ENCODE measurements at places on chromosomes 5 and 9.

DNA sequence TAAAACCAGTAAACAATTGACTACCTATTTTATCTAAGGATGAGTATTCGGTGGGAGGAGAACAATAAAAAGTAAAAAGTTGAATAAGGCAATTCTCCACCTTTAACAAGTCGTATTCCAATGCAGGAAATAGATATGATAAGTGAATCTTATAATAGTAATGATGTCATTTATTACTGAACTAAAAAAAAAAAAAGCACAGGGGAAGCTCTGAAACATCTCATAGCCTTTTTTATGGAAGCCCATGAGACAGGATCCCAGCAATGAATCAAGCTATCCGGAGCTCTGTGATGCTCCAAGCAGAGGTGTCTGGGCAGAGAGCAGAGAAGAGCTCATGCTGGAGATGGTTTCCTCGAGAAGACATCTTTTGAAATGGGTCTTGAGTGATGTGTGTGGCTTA lies 376.0 kb downstream of the ICE1 start:
- DNase-seq: no peak

GRCh38 chr5:59401637-59402036 lies 491.9 kb downstream of the PDE4D start:
- DNase-seq: no peak

DNA sequence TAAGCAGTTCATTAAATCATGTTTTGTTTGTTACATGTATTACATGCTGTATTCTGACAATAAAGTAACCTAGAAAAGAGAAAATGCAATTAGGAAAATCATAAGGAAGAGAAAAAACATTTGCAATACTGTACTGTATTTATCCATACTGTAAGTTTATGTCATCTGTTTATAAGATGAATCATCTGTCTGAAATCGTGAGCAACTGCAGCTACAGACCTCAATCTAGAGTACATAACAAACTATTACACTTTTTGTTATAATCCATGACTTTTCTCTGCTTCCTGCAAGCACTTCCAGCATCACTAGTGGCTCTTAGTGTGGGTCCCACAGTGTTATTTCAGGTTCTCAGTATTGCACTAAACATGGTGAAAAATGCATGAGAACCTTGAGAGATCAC lies 144.4 kb upstream of the NR4A3 start:
- DNase-seq: no peak

GRCh38 chr5:132059696-132060500 lies 557 bp upstream of the IL3 start:
- DNase-seq: no peak

GRCh38 chr9:127451858-127452656 lies 747 bp downstream of the LRSAM1 start:
- peak; percentile 66 for DNase-seq

DNA sequence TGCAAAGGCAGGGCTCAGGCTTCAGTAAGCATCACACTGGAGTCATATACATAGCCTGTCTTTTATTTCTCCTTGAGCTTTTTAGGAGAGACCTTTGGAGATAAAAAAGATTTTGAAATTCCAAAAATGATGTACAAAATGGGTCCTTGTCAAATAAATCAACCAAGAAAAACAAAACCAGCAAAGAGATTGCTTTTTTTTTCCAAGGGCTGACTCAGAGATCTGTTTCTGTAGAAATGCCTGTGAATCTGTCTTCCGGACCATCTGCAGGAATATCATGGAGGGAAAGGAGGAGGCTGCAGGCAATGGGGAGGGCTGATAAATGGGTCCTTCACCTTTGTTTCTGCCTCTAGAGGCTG lies 77.4 kb downstream of the SLIT3 start:
- no peak for DNase-seq

DNA sequence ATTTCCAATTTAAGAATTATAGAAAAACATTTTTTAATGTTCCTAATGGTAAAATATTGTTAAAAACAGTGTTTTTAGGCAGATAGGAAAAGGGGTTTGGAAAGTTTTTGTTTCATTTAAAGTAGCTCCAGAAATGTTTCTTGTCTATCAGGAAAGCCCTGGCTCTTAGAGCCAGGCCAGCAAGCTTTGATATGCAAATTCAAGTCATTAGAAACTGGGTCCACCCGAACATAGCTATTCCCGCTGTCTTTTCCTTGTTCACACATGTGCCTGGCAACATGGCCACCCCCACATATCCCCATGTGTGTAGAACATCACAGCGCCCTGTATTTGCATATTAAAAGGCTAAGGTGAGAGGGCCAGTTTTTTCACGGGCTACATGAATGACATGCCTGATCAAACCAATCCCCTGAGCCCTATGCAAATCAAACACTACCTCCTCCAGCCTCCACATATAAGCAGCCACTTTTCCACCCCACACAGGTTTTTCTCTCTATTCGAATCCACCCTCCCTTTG lies 925.3 kb upstream of the CDH10 start:
- DNase-seq: no peak

DNA sequence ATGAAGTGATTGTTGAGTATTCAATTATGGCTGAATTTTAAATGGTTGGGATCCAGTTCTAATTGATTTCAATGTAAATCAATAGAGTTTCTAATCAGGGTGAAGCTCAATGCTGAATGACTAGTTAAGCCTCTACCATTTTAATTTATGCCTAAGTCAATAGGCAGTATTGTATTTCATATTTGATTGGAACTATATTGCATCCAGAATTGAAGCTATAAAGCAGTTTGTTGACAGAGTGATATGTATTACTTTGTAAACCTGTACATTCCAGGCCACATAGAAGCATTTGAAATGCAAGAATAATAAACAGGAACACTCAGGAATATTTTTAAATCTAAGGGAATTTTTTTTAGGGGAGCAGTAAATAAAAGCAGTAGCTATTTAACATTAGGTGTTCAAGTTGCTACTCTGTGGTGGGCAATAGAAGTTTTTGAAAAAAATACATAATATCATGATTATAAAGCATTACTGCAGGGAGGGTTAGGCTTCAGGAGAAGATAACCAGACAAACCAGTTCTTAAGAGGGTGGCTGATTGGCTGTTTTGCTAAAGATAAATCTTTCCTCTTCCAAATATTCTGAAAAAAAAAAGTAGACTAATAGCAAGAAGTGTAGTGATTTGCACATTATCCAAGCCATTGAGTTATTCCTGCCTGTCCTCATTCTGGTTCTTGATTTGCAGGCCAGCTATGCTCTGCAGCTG lies 492.0 kb upstream of the MEF2C start:
- no peak for DNase-seq

- no peak for DNase-seq
Observed at GRCh38 chr5:176861276-176861675, 37.9 kb downstream of the HK3 start.

- DNase-seq: peak; percentile 44
Observed at GRCh38 chr5:36724467-36725332, 118.3 kb downstream of the SLC1A3 start.

- no peak for DNase-seq
Observed at GRCh38 chr5:180040287-180041214, 31.0 kb downstream of the RNF130 start.

GRCh38 chr9:3468421-3469205 lies 57.2 kb downstream of the RFX3 start:
- no peak for DNase-seq

- DNase-seq: no peak
Observed at GRCh38 chr9:131100445-131100844, 4.1 kb downstream of the AIF1L start.

DNA sequence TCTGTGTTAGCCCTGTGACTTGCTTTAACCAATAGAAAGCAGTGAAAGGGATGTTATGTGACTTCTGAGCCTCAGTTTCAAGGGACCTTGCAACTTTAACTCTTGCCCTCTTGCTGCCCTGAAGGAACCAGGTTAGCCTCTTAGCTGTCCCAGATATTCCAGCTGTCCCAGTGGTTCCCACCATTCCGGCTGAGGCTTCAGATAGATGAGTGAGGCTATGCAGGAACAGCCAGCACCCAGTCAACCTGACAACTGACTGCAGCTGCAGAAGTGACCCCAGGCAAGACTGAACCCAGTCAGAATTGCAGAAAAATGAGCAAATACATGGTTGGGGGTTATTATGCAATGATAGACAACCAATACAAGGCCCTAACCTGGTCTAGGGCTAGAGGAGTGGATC lies 10.4 kb upstream of the CDC23 start:
- no peak for DNase-seq

DNA sequence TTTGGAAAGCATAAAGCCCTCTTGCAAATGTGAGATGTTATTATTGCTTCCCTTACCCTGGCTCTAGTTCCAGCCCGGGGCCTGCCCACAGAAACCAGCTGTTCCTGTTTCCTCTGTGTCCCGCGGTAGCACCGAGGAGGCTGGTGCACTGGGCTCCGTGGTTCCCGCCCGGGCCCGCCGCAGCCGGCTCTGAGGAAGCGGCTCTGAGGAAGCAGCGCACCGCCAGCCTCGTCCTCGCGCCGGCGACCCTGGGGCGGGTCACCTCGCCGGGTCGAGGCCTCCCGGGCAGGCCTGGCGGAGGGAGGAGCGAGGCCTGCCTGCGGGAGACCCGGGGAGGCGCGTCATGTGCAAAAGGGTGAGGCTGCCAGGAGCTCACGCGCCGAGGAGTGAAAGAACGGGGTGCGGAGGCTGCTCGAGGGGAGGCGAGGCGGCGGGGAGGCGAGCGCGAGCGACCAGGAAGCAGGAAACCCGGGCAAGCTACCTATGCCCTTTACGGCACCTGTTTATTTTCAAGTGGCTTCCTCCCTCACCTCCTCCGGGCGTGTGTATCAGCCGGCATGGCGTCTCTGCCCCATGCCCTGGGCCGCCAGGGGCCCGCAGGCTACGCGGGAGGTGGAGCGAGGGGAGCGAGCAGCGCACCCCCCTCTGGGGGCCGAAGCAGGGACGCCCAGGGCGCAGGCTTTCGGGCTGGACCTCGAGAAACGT lies 61.3 kb upstream of the MEGF10 start:
- DNase-seq: peak; percentile 77

- DNase-seq: no peak
Observed at GRCh38 chr9:113991714-113992113, 86.4 kb downstream of the AMBP start.

DNA sequence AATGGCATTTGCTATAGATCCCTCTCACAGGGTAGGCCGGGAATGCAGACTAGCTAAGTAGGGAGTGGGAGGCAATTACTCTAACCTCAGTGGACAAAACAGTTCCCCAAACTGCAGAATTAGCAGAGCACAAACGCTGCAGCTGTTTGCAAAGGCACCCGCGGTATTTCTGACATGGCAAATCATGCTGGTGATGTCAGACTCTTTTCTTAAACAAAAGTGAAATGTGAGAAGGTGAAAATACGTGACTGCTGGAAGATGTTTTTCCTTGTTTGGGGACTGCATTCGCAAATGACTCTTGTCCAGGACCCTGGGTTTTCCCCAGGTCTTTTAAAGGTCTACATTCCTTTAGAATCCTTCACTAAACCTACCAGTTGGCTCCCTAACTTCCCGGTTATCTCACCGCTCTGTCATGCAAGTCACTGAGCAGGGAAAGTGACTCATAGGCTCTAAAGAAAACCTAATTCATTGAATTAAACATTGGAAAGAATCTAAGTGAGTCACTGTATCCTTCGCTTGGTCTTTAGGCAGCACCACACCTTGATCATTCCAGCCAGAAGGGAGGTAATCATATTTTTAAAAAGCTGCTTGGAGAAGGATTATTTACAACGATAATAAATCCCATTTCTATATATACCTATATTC lies 91.5 kb upstream of the DNAH5 start:
- DNase-seq: peak; percentile 8

DNA sequence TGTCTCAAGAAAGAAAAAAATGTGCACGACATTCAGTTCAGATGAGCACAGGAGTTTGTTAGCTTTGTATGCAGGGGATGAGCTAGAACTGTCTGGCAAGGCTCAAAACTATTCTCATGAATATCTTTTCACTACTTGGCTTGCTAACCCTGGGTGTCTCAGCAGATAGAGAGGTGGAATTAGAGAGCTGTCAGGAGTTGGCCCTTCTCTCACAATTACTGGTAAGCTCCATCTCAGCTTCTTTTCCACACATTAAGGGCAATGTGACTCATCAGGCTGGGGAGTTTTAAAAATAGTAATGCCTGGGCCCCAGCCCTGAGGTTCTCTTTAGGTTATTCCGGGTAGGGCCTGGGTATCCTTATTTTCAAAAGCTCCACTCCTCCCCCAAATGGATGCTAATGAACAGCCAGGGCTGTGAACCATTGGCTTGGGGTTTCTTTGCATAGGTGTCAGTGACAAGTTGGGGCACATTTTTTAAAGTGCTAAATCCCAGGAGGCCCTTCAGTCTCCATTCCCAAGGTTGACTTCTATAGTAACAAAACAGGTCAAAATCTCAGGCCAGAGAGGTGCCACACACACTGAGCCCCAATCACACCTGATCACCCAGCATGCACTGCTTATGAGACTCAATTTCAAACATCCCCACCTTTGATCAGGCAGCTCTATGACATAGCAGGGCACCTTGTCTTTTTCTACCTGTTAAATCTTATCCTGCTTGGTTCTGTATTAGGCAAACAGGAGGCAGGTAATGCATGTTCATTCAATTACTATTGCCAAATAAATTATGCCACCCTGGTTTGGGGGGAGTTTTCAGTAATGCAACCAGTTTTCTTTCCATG lies 239.7 kb upstream of the DAP start:
- no peak for DNase-seq

- no peak for DNase-seq
Observed at GRCh38 chr5:61293873-61294272, 38.2 kb upstream of the ZSWIM6 start.

- no peak for DNase-seq
Observed at GRCh38 chr9:69071059-69071458, 35.5 kb downstream of the FXN start.

DNA sequence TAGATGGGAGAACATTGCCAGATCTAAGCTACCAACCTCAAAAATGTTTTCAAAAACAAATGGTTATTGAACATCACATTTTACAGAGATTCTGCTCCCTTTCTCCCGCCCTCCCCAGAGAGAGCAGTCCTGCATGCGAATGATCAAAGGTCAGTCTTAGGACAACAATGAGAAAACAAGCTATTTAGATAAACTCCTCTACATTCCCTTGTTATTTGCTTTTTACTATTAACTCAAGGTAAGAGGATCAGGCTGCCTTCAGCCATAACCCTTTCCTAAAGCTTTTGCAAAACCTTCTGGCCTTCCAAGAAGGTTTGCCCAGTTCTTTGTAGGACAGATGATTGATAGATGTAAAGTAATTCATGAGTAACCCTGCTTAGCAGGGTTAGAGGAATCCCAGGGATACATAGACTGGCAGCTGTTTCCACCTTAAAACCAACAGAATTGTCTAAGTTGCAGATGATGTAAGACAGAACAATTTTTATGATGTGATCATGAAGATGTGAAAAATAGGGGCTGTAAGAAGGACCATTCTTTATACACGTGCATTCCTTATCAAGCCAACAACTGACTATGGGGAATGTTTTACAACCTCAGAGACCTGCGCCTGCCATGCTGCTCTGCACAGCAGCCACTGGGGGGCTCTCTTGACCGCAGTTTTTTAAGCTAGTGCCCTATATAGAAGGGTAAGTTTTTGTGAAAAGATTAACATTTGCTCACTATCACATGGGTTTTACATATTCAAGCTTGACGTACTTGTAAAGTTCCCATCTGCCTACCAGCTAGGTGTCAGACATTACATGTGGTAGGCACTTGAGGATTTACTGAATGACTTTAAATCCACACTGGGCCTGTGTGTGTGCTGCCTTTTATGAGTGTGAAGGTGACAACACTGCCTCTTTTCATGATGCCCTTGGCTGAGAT lies 2.3 kb upstream of the ZNF782 start:
- DNase-seq: peak; percentile 75

- DNase-seq: no peak
Observed at GRCh38 chr5:171692107-171692506, 93.5 kb upstream of the SMIM23 start.

- no peak for DNase-seq
Observed at GRCh38 chr5:88226881-88227450, 41.7 kb downstream of the TMEM161B start.

All from erythroblast (primary cell).